ENCODE measurements at places on chromosomes 5 and 9. TPM values are rescaled to one million over a fixed set of nuclear protein-coding genes. Genes with fewer than 3 reads are reported as not detected.
A peak's percentile ranks its signal among the peaks of the same experiment; 100 is the strongest.

GRCh38 chr9:33148367-33149014 is 18.6 kb downstream of the B4GALT1 start:
- no peak for DNase-seq
- H3K27me3 ChIP-seq: no peaks in the 10 kb centered on the region
- no peaks in the 10 kb centered on the region for H3K36me3 ChIP-seq
- peaks cover 3% of the 10 kb centered on the region for H3K4me1 ChIP-seq
- H3K4me3 ChIP-seq: no peak overlapping the region
- H3K27ac ChIP-seq: no peak overlapping the region

MRPS27 gene
- total RNA-seq: 53.1 TPM

SPINK6 gene
- not detected for total RNA-seq

GSN gene
- total RNA-seq: 238 TPM

GRCh38 chr9:93237540-93237939 is 53.6 kb downstream of the WNK2 start:
- no peak overlapping the region for H3K4me3 ChIP-seq
- H3K27ac ChIP-seq: no peak overlapping the region
- DNase-seq: no peak
- no peaks in the 10 kb centered on the region for H3K27me3 ChIP-seq

DMRT1 gene
- 0.11 TPM for total RNA-seq

DNA sequence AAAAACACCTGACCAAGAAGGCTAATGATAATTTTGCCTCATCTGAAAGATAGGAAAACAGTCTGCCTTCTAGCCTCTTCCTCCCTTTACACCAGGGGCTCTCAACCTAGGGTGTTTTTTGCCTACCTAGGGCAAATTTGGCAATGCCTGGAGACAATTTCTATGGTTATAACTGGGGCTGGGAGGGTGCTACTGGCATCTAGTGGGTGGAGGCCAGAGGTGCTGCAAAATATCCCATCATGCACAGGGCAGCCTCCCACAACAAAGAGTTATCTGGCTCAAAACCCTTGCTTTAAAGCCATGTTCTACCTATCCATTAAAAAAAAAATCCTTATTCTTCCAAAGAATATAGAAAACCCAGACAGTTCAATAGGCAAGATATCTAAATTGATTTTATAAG is 45.0 kb upstream of the NR3C1 start:
- no peak overlapping the region for H3K27ac ChIP-seq
- DNase-seq: no peak
- H3K4me1 ChIP-seq: no peaks in the 10 kb centered on the region
- H3K36me3 ChIP-seq: no peaks in the 10 kb centered on the region
- H3K27me3 ChIP-seq: no peaks in the 10 kb centered on the region
- H3K4me3 ChIP-seq: no peak overlapping the region

DNA sequence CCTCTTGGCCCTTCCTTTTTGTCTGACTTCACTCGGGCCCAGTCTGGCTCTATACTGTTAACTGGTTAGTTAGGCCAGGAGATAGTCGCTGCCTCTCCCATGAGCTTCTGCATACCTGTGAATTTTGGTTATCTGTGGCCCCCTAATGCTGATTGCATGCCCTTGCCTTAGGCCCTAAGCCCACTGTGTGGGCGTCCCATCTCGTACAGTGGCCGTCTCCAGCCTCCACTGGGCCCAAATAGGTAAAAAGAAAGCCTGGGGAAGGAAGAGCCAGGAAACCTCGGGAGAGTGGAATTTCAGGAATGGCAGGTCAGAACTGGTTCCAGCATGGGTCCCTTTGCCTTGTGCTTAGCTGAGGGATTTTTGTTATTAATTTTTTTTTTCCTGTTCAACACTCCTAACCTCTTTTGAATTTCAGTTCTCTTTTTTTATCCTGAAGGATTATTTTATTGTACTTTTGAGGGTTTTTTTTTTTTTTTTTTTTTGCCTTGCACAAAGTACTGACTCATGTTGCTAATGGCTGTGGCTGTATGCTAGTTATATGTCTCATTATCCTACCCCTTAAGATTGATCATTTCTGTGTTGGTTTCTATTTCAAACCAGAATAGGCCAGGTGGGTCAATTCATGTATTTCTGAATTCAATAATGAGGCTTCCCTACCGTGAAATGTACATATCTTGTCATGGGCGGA is 3.4 kb downstream of the PRRC2B start:
- H3K4me3 ChIP-seq: no peak overlapping the region
- DNase-seq: no peak
- no peaks in the 10 kb centered on the region for H3K36me3 ChIP-seq
- H3K27ac ChIP-seq: peak overlapping the region; percentile 71
- no peaks in the 10 kb centered on the region for H3K27me3 ChIP-seq

CETN3 gene
- total RNA-seq: 61.1 TPM

GRCh38 chr5:155595791-155596190 is 582.2 kb downstream of the KIF4B start:
- DNase-seq: no peak
- H3K27ac ChIP-seq: no peak overlapping the region
- no peaks in the 10 kb centered on the region for H3K4me1 ChIP-seq
- H3K36me3 ChIP-seq: no peaks in the 10 kb centered on the region
- no peak overlapping the region for H3K4me3 ChIP-seq
- no peaks in the 10 kb centered on the region for H3K27me3 ChIP-seq

- H3K27ac ChIP-seq: no peak overlapping the region
- H3K4me1 ChIP-seq: no peaks in the 10 kb centered on the region
- no peaks in the 10 kb centered on the region for H3K36me3 ChIP-seq
- H3K27me3 ChIP-seq: no peaks in the 10 kb centered on the region
- no peak overlapping the region for H3K4me3 ChIP-seq
Measured at GRCh38 chr9:70607329-70607728, 192.9 kb upstream of the KLF9 start.

- no peak for DNase-seq
- no peaks in the 10 kb centered on the region for H3K36me3 ChIP-seq
- no peak overlapping the region for H3K4me3 ChIP-seq
- no peaks in the 10 kb centered on the region for H3K27me3 ChIP-seq
- no peak overlapping the region for H3K27ac ChIP-seq
- H3K4me1 ChIP-seq: peaks cover 3% of the 10 kb centered on the region
Measured at GRCh38 chr5:74433255-74433895, 207.2 kb downstream of the ENC1 start.

DNA sequence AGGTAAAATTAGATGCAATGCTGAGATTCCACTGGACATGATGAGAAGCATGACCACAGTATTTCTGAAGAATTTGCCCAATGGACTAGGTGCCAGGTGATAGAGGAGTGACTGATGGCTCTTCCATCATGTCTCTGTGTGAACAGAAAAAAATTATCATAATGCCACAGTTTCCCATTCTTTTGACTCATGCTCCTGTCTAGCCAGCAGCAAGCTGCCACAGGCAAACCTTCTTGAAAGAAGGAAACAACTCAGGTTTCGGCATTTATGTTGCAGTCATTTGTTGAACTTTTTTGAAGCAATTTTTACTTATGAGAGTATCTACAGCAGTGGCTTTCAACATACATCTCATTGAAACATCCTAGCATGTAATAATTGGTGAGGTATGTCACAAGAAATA is 284.8 kb upstream of the CD180 start:
- H3K27me3 ChIP-seq: no peaks in the 10 kb centered on the region
- H3K27ac ChIP-seq: no peak overlapping the region
- no peak overlapping the region for H3K4me3 ChIP-seq
- no peaks in the 10 kb centered on the region for H3K36me3 ChIP-seq
- no peak for DNase-seq

DNA sequence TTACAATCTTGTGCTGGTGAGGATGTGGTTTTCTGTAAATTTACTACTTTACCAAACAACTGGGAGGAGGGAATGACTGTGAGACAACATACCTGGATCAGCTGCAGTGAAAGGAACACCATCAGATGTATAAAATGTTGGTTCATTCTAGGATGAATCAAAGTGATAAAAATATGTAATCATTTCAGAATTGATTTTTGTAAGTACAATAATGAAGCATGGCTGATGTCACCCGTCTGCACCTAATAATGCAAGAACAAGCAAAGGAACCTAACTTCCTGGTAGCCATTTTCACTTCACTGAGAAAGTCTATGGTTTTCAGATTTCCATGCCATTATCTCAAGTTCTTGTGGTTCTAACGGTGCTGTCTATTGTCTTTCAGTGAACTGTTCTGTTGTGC is 18.7 kb upstream of the C5orf34 start:
- DNase-seq: no peak
- no peak overlapping the region for H3K27ac ChIP-seq
- H3K4me3 ChIP-seq: no peak overlapping the region
- no peaks in the 10 kb centered on the region for H3K27me3 ChIP-seq
- H3K36me3 ChIP-seq: peaks cover 16% of the 10 kb centered on the region

DNA sequence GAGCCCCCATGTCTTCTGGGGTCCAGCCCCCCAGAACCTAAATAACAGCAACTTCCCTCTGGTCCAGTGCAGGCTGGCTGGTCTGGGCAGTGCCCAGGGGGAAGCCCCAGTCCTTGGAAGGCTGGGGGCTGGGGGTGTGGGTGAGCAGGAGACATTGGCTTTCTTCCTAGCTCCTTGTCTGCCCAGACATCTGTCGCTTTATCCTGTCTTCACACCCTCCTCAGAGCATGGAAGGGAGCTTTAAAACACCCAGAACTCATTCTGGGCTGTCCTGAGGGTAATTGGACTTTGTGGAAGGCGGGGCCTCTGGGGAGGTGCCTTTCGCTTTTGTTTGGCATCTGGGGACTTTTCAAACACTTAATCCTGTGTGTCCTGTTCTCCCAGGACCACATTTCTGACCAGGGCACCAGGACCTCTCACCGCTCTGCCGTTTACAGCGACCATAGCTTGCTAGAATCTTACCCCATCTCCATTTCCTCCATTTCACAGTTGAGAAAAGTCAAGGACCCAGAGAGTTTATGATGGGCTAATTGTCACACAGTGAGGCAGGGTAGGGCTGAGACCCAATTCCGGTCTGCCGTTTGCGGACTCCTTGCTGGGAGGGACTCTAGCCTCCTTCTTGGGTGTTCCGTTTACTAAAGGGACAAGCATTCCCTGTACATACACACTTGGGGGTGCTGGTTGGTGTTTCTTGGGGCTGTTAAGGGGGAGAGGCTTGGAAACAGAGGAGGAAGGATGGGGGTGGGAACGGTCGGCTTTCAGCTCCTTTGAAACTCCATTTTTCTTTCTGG is 1.1 kb downstream of the GSN start:
- peak overlapping the region; percentile 84 for H3K27ac ChIP-seq
- peak overlapping the region; percentile 90 for H3K4me3 ChIP-seq
- DNase-seq: no peak
- H3K27me3 ChIP-seq: peaks cover 17% of the 10 kb centered on the region

SEMA6A gene
- 76.5 TPM for total RNA-seq

PCDHB8 gene
- total RNA-seq: 1.7 TPM

- DNase-seq: no peak
- H3K4me1 ChIP-seq: peaks cover 2% of the 10 kb centered on the region
- H3K4me3 ChIP-seq: no peak overlapping the region
- H3K36me3 ChIP-seq: peaks cover 2% of the 10 kb centered on the region
- no peak overlapping the region for H3K27ac ChIP-seq
Measured at GRCh38 chr5:136065588-136065987, 36.8 kb downstream of the TGFBI start.

GRCh38 chr9:27473111-27473529 is 51.0 kb upstream of the IFNK start:
- no peak overlapping the region for H3K27ac ChIP-seq
- no peaks in the 10 kb centered on the region for H3K27me3 ChIP-seq
- H3K4me1 ChIP-seq: peaks cover 20% of the 10 kb centered on the region
- no peak overlapping the region for H3K4me3 ChIP-seq

GRCh38 chr5:6377582-6377904 is 804 bp downstream of the MED10 start:
- H3K27ac ChIP-seq: no peak overlapping the region
- peaks cover 14% of the 10 kb centered on the region for H3K4me1 ChIP-seq
- DNase-seq: no peak
- peaks cover 14% of the 10 kb centered on the region for H3K36me3 ChIP-seq
- peak overlapping the region; percentile 95 for H3K4me3 ChIP-seq

DEPDC1B gene
- 13.2 TPM for total RNA-seq

DNA sequence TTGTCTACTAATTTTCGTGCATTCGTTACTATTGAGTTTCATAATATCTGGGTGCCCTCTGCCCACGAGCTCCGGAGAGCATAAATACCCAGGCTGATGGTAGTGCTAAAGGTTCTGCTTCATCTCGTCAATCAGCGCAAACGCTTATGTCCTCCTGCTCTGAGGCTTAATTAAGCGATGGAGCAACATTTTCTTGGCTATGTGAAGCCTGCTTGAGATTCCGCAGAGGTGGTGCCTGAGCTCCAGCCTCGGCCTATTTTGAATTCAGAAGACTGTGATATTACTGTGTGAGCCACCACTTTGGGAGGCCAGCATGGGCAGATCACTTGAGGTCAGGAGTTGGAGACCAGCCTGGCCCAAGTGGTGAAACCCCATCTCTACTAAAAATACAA is 44.8 kb downstream of the ANXA2R start:
- peaks cover 95% of the 10 kb centered on the region for H3K27me3 ChIP-seq
- H3K4me1 ChIP-seq: peaks cover 28% of the 10 kb centered on the region
- H3K27ac ChIP-seq: peak overlapping the region; percentile 25

SPINK5 gene
- 0.10 TPM for total RNA-seq
